ENCODE measurements at places on chromosomes 7 and 10. TPM values are rescaled to one million over a fixed set of nuclear protein-coding genes. Genes with fewer than 3 reads are reported as not detected.

HOGA1 gene
- total RNA-seq, result 15.6 TPM

ITGB8 gene
- total RNA-seq, result 2.5 TPM

LAMB4 gene
- 0.19 TPM for total RNA-seq

RBP4 gene
- 12.8 TPM for total RNA-seq

GPR15LG gene
- not detected for total RNA-seq

RPEL1 gene
- not detected for total RNA-seq

SGCE gene
- 23.7 TPM for total RNA-seq

TMEM236 gene
- 0.51 TPM for total RNA-seq

SLIT1 gene
- 0.08 TPM for total RNA-seq

ARHGAP22 gene
- 3.5 TPM for total RNA-seq

GDF2 gene
- not detected for total RNA-seq

MLXIPL gene
- 6.4 TPM for total RNA-seq

PRSS37 gene
- not detected for total RNA-seq

OR2A14 gene
- total RNA-seq, result not detected

OPN1SW gene
- not detected for total RNA-seq

LAMTOR4 gene
- total RNA-seq, result 99.4 TPM

CPA5 gene
- not detected for total RNA-seq

CPA4 gene
- not detected for total RNA-seq

H2BK1 gene
- total RNA-seq, result not detected

CYP3A7 gene
- total RNA-seq, result not detected

COBL gene
- total RNA-seq, result 88.3 TPM

HERC4 gene
- total RNA-seq, result 25.5 TPM

OR2A7 gene
- 0.22 TPM for total RNA-seq

C10orf95 gene
- not detected for total RNA-seq

ASB15 gene
- 77.3 TPM for total RNA-seq

ITPRID1 gene
- total RNA-seq, result not detected

SORBS1 gene
- 666 TPM for total RNA-seq

MPP7 gene
- total RNA-seq, result 13.1 TPM

NAT16 gene
- total RNA-seq, result not detected

SKIDA1 gene
- total RNA-seq, result 2.6 TPM

ADRA2A gene
- total RNA-seq, result 1.0 TPM

VWA2 gene
- not detected for total RNA-seq

HOXA3 gene
- not detected for total RNA-seq

CRHR2 gene
- 0.35 TPM for total RNA-seq

TRPV6 gene
- not detected for total RNA-seq

NPY4R2 gene
- total RNA-seq, result not detected

PLPP4 gene
- not detected for total RNA-seq
